ENCODE measurements at places on chromosomes 6 and 20. TPM values are rescaled to one million over a fixed set of nuclear protein-coding genes. Genes with fewer than 3 reads are reported as not detected.

The ACOT13 gene
- total RNA-seq = 15.1 TPM

The FAXC gene
- 1.1 TPM for total RNA-seq

The ID1 gene
- 364 TPM for total RNA-seq

The PPIL1 gene
- total RNA-seq = 18.9 TPM

The B3GAT2 gene
- total RNA-seq = under 0.01 TPM

The IL17F gene
- not detected for total RNA-seq

The ARMH2 gene
- total RNA-seq = not detected

The DSTN gene
- total RNA-seq = 1,230 TPM

The SEMG1 gene
- not detected for total RNA-seq

The MUCL3 gene
- total RNA-seq = not detected

The ISM1 gene
- total RNA-seq = 32.1 TPM

The SLC22A7 gene
- total RNA-seq = not detected

The BNIP5 gene
- total RNA-seq = not detected

The BEND6 gene
- total RNA-seq = 33.3 TPM

The TEAD3 gene
- 7.2 TPM for total RNA-seq

The TMEM217 gene
- 2.6 TPM for total RNA-seq

The TRDN gene
- under 0.01 TPM for total RNA-seq

The PEX3 gene
- total RNA-seq = 25.4 TPM

The SLC32A1 gene
- not detected for total RNA-seq

The WFDC12 gene
- not detected for total RNA-seq

All from articular chondrocyte of knee joint (primary cell).